ENCODE measurements at places on chromosomes 7 and 10. TPM values are rescaled to one million over a fixed set of nuclear protein-coding genes. Genes with fewer than 3 reads are reported as not detected.

The LIPK gene
- not detected for total RNA-seq

The NRG3 gene
- 0.04 TPM for total RNA-seq

The TUBAL3 gene
- 0.09 TPM for total RNA-seq

The LRRC18 gene
- 0.18 TPM for total RNA-seq

The NUTM2D gene
- total RNA-seq = 5.7 TPM

The PRR15 gene
- 0.04 TPM for total RNA-seq

The AFAP1L2 gene
- total RNA-seq = 20.7 TPM

The GDF10 gene
- 0.98 TPM for total RNA-seq

The PNLIPRP1 gene
- not detected for total RNA-seq

The HOXA11 gene
- total RNA-seq = 4.7 TPM

The NCF1 gene
- total RNA-seq = 0.66 TPM

DNA sequence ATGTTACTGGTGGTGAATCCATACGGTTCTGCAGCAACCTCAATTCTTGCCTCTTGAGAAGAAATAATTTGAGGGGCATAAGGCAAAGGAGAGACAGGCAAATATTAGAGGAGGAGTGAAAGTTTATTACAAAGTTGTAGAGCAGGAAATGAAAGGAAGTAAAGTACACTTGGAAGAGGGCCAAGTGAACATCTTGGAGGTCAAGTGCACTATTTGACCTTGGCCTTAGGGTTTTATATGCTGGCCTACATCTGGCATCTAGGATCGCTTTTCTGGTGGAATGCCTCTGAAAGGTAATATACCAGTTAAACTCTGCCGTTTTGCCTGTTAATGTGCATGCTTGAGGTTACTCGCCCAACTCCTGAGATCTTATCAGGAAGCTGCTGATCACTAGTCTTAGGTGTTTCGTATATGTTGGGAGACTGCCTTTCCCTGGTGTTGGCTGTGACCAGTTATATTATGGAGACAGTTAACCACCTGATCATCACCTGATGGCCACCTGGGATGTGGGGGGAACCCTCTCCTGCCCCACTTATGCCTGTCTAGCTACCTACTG, 66.1 kb upstream of the CYP2C18 start:
- H3K27ac ChIP-seq = no peak overlapping the region
- no peak overlapping the region for H3K4me3 ChIP-seq
- no peaks in the 10 kb centered on the region for H3K27me3 ChIP-seq
- H3K36me3 ChIP-seq = no peaks in the 10 kb centered on the region
- H3K4me1 ChIP-seq = no peaks in the 10 kb centered on the region

DNA sequence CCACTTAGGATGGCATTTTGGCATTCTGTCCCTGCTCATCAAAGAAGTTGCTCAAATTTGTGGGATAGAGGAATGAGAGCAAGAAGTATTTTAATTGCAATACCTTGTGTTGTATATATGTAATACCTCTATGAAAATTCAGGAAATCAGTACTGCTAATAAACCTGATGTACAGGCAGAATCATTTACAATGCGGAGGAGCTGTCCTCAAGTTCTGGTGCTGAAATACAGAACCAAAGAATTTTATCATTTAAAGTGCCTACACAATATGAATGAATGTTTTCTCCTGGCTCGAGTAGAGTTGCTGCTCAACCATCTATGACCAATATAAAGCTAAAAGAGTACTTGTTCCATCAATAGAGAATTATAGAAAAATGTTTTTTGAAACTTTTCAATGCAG, 305.8 kb downstream of the PLXNA4 start:
- H3K27me3 ChIP-seq = no peaks in the 10 kb centered on the region
- DNase-seq = peak; percentile 29
- no peak overlapping the region for H3K4me3 ChIP-seq
- no peak overlapping the region for H3K27ac ChIP-seq
- H3K36me3 ChIP-seq = no peaks in the 10 kb centered on the region
- H3K4me1 ChIP-seq = no peaks in the 10 kb centered on the region

DNA sequence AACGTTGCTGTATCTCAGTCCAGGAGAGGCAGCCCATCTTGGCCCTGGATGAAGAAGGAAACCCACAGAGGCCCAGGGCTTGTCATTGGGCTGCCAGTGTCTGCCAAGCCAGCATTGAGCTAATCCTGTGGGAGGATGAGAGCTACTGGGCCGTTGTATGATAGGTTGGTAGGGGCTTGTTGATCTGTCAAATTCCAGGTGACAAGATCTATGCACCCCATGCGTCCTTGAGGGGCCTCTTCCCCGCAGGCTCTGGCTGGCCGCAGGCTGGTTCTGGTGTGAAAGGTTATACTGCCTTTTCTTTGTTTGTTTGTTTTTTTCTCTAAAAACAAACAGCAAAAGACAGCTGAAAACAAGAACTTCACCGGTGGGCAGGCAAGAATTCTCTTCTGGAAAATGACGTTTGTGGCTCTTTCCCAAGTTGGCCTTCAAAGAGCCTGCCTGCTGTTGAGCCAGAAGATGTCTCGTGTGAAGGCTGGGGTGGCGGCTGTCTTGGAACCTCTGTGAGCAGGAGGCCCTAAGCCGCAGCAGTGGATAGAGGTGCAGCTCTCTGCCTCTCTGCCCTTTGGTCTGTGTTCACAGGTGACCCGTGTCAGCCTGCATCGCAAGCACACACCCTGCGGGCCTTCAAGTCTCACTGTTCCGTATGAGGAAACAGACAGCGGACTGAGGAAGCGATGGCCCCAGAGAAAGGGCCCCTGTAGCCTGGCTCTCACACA, 23.3 kb downstream of the CYP17A1 start:
- H3K36me3 ChIP-seq = peaks cover 55% of the 10 kb centered on the region
- peaks cover 54% of the 10 kb centered on the region for H3K4me1 ChIP-seq
- no peak overlapping the region for H3K4me3 ChIP-seq
- no peaks in the 10 kb centered on the region for H3K27me3 ChIP-seq
- peak; percentile 72 for DNase-seq

- no peaks in the 10 kb centered on the region for H3K27me3 ChIP-seq
- H3K36me3 ChIP-seq = no peaks in the 10 kb centered on the region
- peak; percentile 64 for DNase-seq
- H3K4me1 ChIP-seq = peaks cover 6% of the 10 kb centered on the region
Measured at GRCh38 chr7:42479816-42480633, 243.0 kb upstream of the GLI3 start.

GRCh38 chr7:138021889-138022288, 20.0 kb upstream of the CREB3L2 start:
- no peak for DNase-seq
- no peaks in the 10 kb centered on the region for H3K36me3 ChIP-seq
- H3K27ac ChIP-seq = no peak overlapping the region
- no peak overlapping the region for H3K4me3 ChIP-seq
- no peaks in the 10 kb centered on the region for H3K4me1 ChIP-seq

DNA sequence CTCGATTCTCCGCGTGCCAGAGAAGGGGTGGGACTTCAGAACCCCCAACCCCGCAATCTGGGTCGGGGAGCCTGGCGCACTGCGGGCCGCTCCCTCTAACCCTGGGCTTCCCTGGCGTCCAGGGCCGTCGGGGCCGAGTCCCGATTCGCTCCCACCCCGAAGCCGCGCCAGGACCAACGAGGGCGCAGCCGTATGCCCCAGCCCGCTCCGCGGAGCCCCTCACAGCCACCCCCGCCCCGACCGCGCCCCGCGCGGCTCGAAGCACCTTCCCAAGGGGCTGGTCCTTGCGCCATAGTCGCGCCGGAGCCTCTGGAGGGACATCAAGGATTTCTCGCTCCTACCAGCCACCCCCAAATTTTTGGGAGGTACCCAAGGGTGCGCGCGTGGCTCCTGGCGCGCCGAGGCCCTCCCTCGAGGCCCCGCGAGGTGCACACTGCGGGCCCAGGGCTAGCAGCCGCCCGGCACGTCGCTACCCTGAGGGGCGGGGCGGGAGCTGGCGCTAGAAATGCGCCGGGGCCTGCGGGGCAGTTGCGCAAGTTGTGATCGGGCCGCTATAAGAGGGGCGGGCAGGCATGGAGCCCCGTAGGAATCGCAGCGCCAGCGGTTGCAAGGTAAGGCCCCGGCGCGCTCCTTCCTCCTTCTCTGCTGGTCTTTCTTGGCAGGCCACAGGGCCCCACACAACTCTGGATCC, at the start of gene LEP:
LEP (plus strand) TSS at position 583 of the 691 bp plus-strand sequence. CDS start 10,741 bp downstream, outside the sequence.
- no peak for DNase-seq
- H3K36me3 ChIP-seq = no peaks in the 10 kb centered on the region
- H3K27ac ChIP-seq = no peak within 1 kb of the TSS
- no peak within 1 kb of the TSS for H3K4me3 ChIP-seq
- H3K27me3 ChIP-seq = peaks cover 42% of the 10 kb centered on the region

- no peak for DNase-seq
- H3K27ac ChIP-seq = no peak overlapping the region
- H3K36me3 ChIP-seq = no peaks in the 10 kb centered on the region
- no peaks in the 10 kb centered on the region for H3K4me1 ChIP-seq
Measured at GRCh38 chr7:23672033-23672432, 8.0 kb upstream of the FAM221A start.

GRCh38 chr7:11133436-11133959, 159.8 kb downstream of the PHF14 start:
- no peak overlapping the region for H3K27ac ChIP-seq
- no peak for DNase-seq
- no peaks in the 10 kb centered on the region for H3K27me3 ChIP-seq
- H3K4me1 ChIP-seq = no peaks in the 10 kb centered on the region

DNA sequence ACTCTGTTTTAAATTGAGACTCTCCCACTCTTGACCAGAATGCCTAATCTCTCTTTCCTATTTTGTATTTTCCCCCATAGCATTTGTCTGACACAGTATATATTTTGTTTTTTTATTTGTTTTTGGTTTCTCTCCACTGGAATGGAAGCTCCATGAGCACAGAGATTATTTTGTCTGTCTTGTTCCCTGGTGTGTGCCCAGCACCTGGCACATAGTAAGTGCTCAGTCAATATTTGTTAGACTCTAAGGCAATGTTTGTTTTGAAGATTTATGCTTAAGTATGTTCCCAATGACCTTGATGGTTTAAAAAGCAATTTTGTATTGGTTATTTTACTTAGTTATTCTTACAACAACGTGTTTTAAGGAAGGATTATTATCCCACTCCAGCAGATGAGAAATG, 201.8 kb downstream of the DYNC1I1 start:
- DNase-seq = no peak
- H3K27ac ChIP-seq = no peak overlapping the region
- H3K36me3 ChIP-seq = no peaks in the 10 kb centered on the region
- H3K4me1 ChIP-seq = no peaks in the 10 kb centered on the region
- no peaks in the 10 kb centered on the region for H3K27me3 ChIP-seq
- H3K4me3 ChIP-seq = no peak overlapping the region

DNA sequence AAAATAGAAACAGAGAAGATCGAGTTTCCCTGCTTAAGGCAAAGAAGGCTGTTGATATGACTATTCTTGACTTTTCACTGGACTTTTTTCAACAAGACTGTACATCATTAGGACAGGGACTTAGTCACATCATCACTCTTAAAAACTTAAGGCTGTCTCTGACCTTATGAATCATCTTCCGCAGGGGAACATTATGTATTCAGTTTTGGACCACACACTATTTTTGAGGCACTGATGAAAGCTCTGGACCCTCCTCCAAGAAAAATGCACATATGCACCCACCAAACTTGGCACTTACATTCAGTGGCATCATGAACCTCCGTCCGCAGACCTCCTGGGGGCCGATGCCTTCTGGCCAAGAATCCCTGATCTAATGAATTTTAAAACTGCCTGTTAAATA, 96.4 kb downstream of the CALD1 start:
- DNase-seq = no peak
- H3K4me1 ChIP-seq = no peaks in the 10 kb centered on the region
- H3K36me3 ChIP-seq = no peaks in the 10 kb centered on the region
- H3K4me3 ChIP-seq = no peak overlapping the region
- H3K27me3 ChIP-seq = no peaks in the 10 kb centered on the region

GRCh38 chr7:38171623-38172391, 6.2 kb upstream of the STARD3NL start:
- peak; percentile 19 for DNase-seq
- no peak overlapping the region for H3K4me3 ChIP-seq
- H3K4me1 ChIP-seq = peaks cover 4% of the 10 kb centered on the region
- no peaks in the 10 kb centered on the region for H3K27me3 ChIP-seq
- no peak overlapping the region for H3K27ac ChIP-seq

DNA sequence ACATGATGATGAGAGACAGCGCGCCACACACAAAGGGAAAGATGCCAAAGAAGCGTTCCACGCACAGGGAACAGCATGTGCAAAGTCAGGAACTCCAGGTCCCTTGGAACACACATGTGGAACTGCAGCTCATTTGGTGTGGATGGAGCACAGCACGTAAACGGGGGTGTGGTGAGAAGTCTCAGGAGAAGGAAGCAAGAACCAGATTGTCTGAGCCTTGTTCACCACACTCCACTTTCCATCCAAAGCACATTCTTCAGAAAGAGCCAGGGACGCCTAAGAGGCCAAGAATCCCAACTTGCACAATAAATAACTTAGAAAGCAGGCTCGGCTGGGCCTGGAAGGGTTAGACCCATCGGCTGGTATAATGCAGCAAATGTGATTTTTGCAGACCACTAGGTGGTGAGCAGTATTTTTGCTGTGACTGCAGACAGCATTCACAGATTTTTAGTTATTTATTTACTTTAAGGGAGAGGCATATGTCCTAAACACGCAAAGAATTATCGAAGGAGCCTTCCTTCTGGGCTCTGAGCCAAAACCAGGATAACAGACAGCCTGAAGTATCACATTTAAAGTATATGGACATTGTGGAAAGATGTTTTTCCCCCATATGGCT, 27.9 kb upstream of the ASCC1 start:
- H3K4me3 ChIP-seq = no peak overlapping the region
- H3K4me1 ChIP-seq = peaks cover 50% of the 10 kb centered on the region
- H3K36me3 ChIP-seq = no peaks in the 10 kb centered on the region

- H3K27me3 ChIP-seq = no peaks in the 10 kb centered on the region
- no peaks in the 10 kb centered on the region for H3K4me1 ChIP-seq
- no peaks in the 10 kb centered on the region for H3K36me3 ChIP-seq
- H3K27ac ChIP-seq = no peak overlapping the region
Measured at GRCh38 chr7:111137296-111138192, 46.6 kb downstream of the LRRN3 start.

- H3K27ac ChIP-seq = no peak overlapping the region
- H3K36me3 ChIP-seq = peaks cover 35% of the 10 kb centered on the region
- H3K27me3 ChIP-seq = no peaks in the 10 kb centered on the region
Measured at GRCh38 chr7:134931487-134931886, 54.8 kb upstream of the AGBL3 start.

DNA sequence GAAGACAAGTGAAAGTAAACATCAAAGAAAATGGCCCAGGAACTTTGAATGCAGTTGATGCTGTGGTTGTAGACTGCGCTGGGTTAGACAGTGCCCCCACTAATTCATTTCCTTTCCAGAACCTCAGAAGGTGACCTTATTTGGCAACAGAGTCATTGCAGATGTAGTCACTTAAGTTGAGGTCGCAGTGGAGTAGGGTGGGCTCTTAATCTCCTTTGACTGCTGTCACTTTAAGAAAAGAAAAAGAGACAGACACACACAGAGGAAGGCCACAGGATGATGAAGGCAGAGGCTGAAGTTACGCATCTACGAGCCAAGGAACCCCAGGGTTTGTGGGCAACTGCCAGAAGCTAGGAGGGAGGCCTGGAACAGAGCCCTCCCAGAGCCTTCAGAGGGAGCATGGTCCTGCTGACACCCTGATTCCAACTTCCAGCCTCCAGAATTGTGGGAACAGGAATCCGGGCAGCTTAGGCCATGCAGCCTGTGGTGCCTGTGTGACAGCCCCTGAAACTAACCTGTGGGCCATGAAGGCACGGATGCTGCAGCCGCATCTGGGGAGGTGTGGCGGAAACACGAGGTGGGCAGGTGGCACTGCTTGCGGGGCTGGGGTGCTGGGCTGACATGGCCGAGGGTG, 107.6 kb downstream of the PRKAG2 start:
- no peak overlapping the region for H3K27ac ChIP-seq
- H3K4me1 ChIP-seq = no peaks in the 10 kb centered on the region
- DNase-seq = no peak
- no peaks in the 10 kb centered on the region for H3K36me3 ChIP-seq

Data from muscle of leg (tissue), 16 donors.